ENCODE measurements at places on chromosomes 5 and 9.
A peak's percentile ranks its signal among the peaks of the same experiment; 100 is the strongest.

GRCh38 chr9:36268007-36268427 is 9.8 kb upstream of the GNE start:
- no peak for DNase-seq

DNA sequence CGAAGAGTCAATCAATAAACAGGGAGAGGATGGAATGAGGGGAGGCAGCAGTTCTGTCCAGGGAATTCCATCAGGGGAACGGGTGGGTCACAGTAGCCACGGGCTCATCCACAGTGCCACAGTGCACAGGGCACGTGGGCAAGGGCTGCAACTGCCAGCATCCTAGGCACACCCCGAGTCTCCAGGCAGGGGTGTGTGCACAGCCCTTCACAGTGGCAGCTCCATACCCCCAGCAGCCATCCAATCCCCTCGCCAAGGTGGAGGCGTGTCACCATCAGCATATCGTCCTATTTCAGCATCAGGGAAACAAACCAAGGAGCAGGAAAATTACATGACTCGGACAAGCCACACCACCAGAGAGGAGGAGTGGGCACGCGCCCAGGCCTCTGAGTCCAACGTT is 133.6 kb downstream of the ADAMTS2 start:
- DNase-seq = no peak

- DNase-seq = no peak
These were observed 245.3 kb downstream of the ADGRV1 start for GRCh38 chr5:90803876-90804275.

DNA sequence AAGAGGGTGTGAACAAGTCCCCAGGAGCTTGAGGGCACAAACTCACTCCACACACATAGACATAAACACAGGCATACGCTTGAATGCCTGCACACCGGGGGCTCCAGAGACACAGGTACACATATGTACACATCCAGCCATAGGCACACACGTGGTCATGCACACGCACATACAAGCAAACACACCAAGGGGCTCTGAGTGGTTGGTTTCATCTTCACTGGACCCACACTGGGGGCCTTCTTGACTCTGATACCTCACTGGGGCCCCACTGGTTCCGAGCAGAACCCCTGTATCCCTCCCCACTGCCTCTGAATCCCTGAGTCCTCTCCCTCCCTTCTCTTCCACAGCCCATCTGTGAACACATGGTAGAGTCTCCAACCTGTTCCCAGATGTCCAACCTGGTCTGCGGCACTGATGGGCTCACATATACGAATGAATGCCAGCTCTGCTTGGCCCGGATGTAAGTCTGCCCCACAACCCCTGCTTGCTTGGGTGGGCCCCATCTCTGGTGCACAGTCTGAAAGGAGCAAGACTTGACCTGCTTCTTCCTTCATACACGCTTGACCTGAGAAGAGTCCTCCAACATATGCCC is 6.4 kb downstream of the SPINK4 start:
- no peak for DNase-seq

DNA sequence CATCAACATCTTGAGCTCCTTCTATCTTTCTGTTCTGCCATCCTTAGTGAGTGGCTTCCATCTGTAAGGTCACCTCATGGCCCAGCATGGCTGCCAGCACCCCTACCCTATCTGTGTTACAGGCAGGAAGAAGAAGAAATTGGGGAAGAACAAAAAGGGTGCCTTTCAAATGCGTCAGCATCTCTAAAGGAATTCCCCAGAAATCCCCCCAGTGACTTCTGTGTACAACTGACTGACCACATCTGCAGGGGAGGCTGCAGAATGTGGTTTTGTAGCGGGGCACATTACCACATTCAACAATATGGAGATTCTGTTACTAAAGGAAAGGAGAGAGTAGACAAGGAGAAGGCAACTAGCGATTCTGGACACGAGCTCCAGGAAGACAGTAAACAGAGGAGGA is 40.1 kb downstream of the ALG2 start:
- no peak for DNase-seq

DNA sequence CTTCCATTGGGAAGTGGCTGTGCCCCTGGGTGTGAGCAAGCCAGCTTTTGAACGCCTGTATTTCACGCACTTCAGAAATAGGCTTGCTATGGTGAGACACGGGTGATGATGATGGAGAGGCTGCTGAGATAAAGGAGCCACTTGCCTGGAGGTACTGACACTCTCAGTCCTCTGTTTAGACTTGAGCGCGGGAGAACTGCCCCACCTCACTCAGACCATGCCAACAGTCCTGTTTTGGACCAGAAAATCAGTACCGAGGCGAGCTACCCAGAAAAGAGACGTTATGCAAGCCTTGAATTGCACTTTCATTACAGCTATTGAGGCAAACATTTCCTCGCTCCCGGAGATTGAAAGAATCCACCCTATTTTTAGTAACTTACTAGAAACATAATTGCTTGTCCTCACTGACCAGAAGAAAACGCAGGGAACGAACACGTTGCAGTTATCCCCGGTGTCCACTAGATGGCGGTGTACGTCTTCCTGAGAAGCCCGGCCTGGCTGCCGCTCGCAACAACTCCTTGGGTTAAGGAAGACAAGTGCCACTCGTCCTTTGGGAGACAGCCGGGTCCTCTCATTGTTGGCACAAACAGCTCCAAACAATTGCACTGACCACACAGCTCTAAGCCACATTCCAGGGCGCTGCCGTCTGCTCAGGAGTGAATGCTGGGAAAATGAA is 142.4 kb downstream of the PSAT1 start:
- peak; percentile 63 for DNase-seq

GRCh38 chr5:117435203-117435602 is 860.6 kb upstream of the SEMA6A start:
- DNase-seq = no peak

- no peak for DNase-seq
These were observed 84.9 kb downstream of the RGS3 start for GRCh38 chr9:113548221-113549041.

- no peak for DNase-seq
These were observed 95.4 kb upstream of the LIFR start for GRCh38 chr5:38651806-38652205.

- DNase-seq = peak; percentile 53
These were observed 326.5 kb downstream of the ZSWIM6 start for GRCh38 chr5:61658592-61659008.

- no peak for DNase-seq
These were observed 34.4 kb upstream of the SLC6A3 start for GRCh38 chr5:1479581-1480188.

- DNase-seq = no peak
These were observed 58.1 kb downstream of the GOLPH3 start for GRCh38 chr5:32115985-32116384.

- no peak for DNase-seq
These were observed 16.1 kb downstream of the IFNE start for GRCh38 chr9:21465859-21466518.

- DNase-seq = no peak
These were observed 200.4 kb downstream of the FOXD4L6 start for GRCh38 chr9:40927851-40928802.

GRCh38 chr5:109695005-109695926 is 5.5 kb downstream of the MAN2A1 start:
- no peak for DNase-seq

- no peak for DNase-seq
These were observed 81.3 kb upstream of the DPYSL3 start for GRCh38 chr5:147591120-147591519.

- DNase-seq = no peak
These were observed 172.6 kb upstream of the RAI14 start for GRCh38 chr5:34483442-34484033.

DNA sequence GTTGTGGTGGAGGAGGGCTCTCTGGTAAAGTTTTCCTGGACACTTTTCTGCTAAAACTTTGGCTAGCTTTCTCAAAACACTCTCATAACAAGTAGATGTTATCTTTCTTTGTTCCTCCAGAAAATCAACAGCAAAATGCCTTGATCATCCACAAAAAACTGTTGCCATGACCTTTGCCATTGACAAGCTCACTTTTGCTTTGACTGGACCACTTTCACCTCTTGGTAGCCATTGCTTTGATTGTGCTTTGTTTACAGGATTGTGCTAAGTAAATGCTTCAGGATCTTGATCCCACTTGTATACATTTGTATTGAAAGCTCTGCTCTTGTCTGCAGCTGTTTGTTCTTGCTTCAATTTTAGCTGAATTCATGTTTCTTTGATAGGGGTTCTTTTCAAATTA is 143.9 kb upstream of the NR3C1 start:
- no peak for DNase-seq

DNA sequence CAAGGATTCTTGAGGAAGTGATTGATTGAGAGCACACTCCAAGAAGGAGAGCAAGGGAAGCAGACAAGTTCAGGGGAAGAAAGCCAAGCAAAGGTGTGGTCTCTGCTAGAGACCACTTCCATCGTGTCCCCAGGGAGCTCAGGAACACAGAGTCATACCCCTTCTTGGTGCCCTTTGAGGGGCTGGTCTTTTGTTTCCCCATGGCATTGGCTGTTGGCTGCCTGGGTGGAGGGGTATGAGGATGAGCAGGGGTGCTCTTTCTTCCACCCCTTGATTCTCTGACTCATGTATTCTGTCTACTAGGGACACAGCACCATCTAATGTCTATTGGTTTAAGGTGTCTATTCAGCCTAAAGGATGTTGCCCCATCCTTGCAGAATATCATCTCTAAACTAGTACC is 11.5 kb upstream of the SPOCK1 start:
- DNase-seq = no peak

Data from NCI-H2171 (cell line).